ENCODE measurements at places on chromosomes 2 and 18.

GRCh38 chr2:51613-52012 lies 5.3 kb upstream of the FAM110C start:
- no peak for DNase-seq

GRCh38 chr2:46874236-46874929 lies 41.2 kb downstream of the MCFD2 start:
- no peak for DNase-seq

DNA sequence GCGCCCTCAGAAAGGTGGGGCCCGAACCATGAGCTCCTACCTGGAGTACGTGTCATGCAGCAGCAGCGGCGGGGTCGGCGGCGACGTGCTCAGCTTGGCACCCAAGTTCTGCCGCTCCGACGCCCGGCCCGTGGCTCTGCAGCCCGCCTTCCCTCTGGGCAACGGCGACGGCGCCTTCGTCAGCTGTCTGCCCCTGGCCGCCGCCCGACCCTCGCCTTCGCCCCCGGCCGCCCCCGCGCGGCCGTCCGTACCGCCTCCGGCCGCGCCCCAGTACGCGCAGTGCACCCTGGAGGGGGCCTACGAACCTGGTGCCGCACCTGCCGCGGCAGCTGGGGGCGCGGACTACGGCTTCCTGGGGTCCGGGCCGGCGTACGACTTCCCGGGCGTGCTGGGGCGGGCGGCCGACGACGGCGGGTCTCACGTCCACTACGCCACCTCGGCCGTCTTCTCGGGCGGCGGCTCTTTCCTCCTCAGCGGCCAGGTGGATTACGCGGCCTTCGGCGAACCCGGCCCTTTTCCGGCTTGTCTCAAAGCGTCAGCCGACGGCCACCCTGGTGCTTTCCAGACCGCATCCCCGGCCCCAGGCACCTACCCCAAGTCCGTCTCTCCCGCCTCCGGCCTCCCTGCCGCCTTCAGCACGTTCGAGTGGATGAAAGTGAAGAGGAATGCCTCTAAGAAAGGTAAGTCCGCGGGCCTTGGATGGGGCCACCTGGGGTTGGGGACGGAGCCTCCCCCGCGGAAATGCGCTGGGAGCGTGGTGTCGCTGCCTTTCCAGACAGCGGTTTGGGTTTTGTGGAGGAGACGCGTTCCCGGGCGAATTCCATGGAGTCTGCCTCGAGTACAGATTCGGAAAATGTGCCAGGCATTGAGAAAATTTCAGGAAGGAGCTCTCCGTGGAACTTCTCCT lies 559 bp downstream of the HOXD1 start:
- peak; percentile 60 for DNase-seq

DNA sequence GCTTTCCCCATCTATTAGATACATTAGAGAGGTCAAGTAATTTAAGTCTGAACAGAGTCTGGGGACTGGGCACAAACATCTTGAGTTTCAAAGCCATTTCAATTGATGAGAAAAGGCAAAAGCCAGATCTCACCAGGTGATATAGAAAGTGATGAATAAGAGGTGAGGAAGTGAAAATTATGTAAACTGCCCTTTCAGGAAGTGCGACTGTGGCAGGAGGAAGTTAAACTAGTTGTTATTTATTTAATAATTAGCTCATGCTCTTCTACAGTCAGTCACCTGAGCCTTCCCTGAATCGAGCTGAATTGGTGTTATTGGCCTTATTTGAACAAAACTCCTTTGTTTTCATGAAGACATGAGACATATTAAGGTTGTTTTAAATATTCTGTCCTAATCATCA lies 115.1 kb downstream of the CDH20 start:
- DNase-seq = no peak

DNA sequence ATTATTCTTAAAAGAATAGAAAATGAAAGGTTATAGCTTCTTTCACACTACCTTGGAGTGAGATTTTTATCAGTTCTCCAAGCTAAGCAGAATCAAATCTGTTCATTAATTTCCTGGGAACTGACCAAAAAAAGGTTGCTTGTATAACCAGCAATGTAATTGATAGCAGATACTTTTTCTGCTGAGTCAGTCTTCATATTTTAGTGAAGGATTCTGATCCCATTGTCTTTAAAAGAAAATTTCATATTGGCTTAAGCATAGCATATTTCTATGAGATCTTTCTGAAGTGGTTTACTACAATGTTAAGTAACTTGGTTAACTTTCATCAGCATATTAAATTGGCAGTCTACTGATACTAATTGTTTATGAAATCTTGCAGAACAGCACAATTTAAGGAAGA lies 338.0 kb downstream of the TMX3 start:
- no peak for DNase-seq

- no peak for DNase-seq
Observed at GRCh38 chr2:161250864-161251436, 57.3 kb upstream of the PSMD14 start.

- no peak for DNase-seq
Observed at GRCh38 chr2:233404222-233404621, 49.9 kb downstream of the DGKD start.

DNA sequence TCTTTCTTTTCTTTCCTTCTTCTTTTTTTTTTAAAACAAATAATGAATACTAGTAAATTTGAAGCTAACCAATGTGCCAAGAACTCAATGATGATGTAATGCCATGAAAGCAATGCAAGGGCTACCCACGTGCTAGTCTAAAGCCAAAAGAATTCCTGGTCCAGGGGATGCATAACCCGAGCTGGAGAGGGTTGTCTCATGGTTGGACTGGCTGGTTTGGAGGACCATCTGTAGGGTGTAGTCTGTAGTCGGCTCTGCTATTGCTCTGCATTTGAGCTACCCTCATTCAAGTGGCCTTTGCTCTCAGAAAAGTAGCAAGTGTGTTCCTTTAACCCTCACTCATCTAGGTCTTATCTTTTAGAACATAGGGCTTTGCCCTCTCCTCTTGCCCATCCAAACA lies 469.6 kb upstream of the CELF4 start:
- DNase-seq = no peak

DNA sequence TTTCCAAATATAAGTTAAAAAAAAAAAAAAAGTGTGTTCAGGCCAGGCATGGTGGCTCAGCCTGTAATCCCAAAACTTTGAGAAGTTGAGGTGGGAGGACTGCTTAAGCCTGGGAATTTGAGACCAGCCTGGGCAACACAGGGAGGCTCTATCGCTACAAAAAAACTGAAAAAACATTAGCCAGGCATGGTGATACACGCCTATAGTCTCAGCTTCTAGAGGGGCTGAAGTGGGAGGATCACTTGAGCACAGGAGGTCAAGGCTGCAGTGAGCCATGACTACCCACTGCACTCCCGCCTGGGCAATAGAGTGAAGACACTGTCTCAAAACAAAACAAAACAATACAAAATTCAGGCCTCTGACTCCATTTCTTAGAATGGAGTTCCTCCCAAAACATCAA lies 9.2 kb downstream of the USP37 start:
- DNase-seq = no peak

DNA sequence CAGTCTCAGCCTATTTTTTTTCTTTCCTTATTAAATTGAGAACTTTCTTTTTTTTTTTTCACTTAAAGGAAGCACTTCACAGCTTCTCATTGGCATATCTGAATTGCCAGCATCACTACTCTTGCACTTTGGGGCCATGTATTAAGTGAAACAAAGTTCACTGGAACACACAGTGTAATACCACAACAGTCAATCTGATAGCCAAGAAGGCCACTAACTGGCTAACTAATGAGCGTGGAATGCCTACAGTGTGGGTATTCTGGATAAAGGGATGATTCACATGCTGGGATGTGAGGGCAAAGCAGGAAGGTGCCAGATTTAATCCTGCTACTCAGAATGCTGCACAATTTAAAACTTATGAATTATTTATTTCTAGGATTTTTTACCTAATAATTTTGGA lies 11.7 kb upstream of the C18orf63 start:
- no peak for DNase-seq

Data from islet precursor cell (in vitro differentiated cells).